ENCODE measurements at places on chromosomes 11 and 22.

DNA sequence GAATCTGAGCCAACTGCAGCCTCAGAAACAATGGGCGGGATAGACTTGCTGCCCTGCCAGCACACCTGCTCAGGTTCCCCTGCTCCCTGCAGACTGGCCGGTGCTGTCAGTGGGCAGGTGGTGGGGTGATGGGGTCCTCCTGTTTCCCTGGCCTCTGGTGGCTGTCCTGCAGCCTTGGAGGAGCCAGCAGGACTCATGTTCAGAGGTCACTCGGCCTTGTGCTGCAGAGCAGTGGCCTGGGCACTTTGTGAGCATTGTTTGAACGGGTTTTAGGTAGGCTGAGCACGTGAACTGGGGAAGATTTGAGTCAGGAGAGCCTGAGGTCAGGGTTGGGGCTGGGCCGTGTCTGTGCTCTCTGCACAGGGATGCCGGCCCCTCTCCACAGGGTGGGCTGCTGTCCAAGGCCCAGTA is 17.6 kb downstream of the PPIL2 start:
- no peak for DNase-seq

DNA sequence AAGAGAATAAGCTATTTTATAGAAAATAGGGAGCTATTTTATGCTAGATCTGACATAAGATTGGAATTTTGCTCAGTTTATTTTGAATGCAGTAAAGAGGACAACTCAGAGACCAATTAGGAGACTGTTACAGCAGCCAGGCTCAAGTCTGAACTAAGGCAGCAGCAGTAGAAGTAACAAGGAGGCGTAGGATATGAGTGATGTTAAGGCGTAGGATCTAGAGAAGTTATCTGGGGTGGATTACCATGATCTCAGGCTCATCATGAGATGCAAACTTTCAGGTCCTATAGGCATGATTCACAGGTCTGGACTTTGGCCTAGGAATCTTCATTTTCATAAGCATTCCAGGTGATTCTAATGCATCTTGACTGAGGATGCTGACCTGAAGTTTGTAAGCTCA is 108.9 kb upstream of the BLID start:
- DNase-seq = no peak

DNA sequence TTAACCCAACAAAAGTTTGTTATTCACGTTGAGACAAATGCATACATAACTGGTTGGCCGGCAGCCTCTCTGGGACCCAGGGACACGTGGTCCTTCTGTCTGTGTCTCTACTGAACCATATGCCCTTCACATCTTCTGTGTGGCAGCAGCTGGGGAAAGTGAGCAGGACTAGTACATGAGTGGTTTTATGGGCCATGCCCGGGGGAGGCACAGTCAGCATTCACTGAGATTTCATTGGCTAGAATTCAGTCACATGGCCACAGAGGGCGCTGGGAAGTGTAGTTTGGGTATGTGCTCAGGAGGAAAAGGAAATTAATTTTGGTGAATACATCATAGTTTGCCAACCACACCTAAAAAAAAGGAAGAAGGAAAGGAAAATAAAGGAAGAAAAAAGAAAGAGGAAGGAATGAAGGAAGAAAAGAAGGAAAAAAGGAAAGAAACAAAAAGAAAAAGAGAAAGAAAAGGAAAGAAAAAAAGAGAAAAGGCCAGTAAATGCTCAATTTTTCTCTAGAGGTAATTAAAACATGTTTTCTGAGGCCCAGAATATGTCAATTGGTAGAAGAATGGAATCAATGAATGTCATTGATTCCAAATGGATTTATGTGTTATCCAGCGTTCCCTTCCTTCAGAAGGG is 55.9 kb upstream of the KIRREL3 start:
- DNase-seq = no peak

DNA sequence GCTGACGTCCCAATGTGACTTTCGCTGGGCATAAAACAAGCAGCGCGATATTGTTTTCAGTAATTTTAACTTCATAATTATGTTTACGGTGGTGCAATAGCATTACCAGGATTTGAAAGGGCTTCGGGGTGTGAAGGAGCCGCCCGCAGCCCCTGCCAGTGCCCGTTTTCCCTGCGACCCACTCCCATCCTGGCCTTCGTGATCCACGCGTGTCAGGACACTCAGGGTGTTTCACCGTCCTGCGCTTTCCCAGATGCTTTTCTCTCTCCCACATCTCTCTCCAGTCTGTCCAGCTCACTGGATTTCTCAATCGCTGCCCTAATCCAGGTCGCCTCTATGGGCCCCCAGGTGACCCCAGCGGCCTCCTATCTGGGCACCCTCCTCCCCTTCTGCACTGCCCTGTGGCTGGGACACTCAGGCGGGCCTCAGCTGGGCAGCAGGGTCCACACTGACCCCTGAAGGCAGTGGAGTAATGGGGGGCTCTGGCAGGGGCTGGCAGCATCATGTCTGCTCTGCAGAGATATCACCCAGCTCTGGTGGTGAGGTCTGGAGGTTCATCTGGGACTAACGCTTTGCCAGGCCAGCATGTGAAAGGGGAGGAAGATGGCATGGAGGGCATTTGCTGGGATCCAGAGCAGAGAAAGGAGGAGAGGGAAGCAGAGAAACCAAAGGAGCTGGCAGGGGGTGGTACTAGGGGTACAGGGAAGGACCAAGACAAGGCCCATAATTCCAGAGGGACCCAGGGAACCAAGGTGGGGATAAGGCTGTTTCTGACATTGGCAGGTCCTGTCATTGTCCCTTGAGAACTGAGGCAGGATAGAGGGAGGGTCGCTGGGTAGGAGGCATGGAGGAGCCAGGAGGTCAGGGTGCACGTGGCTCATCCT is 622.8 kb downstream of the BRD1 start:
- DNase-seq = no peak

DNA sequence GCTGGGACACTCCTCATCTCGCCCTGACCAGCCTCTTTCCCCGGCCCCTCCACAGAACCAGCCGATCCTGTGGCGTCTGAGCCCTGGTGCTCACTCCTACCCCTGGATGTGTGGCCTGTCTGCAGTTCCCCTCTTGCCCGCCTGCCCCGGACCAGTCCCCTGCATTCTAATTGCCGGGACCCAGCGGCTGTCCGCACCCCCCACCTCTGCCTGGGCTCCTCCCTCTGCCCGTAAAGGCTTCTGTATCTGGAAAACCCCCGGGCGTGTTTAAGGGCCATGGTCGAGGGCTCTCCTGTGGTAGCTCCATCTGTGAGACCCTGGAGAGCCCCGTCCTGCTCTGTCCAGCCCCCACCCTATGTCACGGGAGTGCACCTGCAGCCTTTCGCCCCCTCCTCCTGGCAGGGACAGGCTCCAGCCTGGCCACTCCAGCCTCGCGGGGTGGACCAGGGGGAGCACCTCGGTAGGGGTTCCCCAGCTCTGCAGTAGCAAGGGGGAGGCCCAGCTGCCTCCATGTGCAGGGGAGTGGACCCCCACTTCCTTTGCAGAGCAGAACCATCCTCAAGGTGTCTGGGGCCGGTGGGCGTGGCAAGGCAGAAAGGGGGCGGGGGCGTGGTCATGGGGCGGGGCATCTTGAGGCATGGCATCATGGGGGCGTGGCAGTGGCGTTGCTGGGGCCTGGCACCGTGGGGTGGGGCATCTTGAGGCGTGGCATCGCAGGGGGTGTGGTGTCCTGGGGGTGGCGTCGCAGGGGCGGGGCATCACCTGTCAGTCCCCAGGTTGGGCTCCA is 430.4 kb downstream of the TBC1D22A start:
- no peak for DNase-seq

GRCh38 chr11:498297-499181 is 8.5 kb downstream of the RNH1 start:
- no peak for DNase-seq

DNA sequence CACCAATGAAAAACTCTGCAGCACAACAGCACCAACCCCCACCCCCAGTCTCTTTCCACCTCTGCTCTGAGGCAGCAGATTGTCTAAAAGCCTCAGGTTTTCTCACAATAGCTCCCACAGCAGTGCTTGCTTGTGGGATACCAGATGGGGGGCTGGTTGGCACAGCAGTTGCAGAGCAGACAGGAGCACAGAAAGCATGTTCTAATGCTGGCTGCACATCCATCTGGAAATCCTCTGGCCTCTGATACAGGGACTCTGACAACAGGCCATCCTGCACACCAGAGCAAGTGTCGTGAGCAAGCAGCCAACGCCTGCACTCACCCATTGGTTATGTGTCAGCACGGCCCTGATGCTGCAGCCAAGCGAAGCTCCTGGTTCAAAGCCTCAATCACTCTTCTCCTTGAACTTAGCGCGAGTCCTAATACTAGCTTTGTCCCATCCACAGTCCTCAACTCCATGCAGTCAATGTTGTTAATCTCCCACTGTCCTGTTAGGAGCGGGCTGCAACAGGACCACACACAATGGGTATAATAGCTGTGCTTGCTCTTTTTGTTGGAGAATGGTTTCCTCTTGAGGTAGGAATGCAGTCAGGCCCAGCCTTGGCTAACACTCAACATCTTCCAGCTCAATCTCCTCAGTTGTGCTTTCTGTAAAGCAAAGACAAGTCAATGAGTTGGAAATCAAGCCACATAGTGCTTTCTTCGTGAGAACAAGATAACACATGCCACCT is 30.3 kb downstream of the VSTM5 start:
- DNase-seq = no peak

GRCh38 chr22:22022947-22023534 is 40.5 kb upstream of the TOP3B start:
- no peak for DNase-seq

DNA sequence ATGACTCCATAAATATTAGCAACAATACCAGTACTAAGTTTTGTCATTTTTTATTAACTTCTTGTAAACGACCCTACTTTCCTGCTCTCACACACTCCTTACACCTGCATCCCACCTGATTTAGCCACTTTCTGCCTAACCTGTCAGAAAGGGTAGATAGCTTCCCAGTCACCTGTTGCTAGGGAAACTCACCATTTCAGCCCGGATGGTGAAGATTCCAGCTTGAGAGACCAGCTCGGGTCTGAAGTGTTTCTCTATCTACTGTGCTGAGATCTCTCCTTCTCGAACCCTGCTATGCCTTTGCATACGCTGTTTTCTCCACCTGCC is at the start of gene PARVG:
Gene PARVG, plus strand, starts transcription at position 220 of the 327 bp plus-strand sequence. CDS start 2,405 bp downstream, outside the sequence.
- DNase-seq = no peak

GRCh38 chr22:50301581-50301991 is 5.9 kb downstream of the PLXNB2 start:
- DNase-seq = peak; percentile 25

DNA sequence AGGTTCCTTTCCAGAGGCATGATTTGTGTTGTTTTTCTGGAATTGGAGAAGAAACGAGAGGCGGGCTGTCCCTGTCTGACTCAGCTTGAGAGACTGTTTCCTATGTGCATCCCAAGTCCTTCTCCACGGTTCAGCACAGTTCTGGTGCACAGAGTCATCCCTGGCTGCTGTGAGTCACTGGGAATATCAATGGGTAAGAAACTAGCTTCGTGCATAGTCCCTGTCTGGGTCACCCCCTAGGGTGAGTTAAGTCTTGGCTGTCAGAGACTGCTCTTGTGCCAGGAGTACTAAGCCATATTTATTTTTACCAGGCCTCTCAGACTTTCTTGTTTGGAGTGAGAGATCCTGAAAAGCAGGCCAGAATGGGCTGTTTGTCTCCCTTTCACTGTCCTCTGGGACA is 2.4 kb upstream of the LRP4 start:
- no peak for DNase-seq

GRCh38 chr11:32297611-32298011 is 137.7 kb downstream of the WT1 start:
- peak; percentile 79 for DNase-seq

DNA sequence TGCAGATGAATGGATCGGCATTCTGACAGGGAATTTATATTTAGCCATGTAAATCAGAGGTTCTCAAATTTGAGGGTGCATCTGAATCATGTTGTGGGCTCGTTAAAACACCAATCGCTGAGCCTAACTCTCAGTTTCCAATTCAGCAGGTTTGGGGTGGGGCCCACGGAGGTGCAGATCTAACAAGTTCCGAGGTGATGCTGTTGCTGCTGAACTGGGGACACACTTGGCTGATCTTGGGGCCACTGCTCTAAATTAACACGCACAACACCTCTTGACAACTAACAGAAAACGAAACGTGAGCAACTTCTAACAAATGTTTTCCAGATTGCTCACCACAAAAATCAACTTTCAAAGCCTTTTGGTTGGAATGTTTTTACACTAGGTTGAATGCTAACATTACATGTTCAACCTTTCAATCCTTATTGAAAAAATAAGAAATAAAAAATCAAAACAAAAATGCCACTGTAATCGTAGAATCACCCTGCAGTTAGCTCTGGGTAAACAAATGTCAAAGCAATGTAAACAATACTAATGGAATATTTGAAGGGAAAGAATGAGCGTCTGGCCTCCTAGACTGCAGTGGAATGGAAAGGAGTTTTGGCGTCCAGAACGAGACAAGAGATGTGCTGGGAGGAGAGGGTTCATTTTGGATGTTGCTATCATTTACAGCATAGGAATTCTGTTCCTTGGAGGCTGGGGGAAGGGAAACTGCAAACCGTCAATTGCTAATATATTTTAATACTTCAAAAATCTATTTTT is 68.3 kb upstream of the SLC6A5 start:
- DNase-seq = no peak

Data from G401 (cell line).